ENCODE measurements at places on chromosomes 5 and 9.

DNA sequence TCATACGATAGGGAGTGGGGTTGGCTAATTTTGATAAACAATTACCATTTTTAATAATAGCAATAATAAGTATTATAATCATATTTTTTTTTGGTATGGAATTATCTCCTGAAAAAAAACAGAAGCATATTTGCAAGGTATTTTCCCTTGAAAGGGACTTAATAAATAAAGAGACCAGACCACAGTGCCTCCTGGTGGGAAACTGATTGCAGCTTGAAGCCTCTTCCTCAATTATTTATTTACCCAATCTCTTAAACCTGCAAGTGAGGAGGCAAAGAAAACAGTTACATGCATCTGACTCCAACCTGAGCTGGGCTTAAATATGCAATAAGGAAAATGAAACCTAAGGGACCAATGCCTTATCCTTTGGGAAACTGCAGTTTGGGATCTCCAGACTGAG lies 388.1 kb upstream of the ACO1 start:
- DNase-seq: no peak

GRCh38 chr9:83154087-83154736 lies 91.3 kb upstream of the RASEF start:
- DNase-seq: no peak

DNA sequence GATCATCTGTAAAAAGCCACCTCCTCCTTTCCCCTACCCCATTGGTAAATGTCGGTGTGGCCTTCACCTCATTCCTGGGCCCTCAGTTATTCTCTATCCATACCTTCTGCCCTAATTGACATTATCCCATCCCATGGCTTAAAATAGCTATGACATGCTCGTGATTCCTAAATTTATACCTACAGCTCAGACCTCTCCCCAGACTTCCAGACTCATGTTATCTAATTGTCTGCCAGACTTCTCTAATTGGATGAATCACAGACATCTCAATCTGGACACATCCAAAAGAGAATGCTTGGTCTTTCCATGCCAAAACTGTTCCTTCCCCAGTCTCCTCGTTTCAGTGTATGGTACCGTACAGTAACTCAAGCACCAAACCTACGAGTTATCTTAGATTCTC lies 113.0 kb upstream of the GPR151 start:
- no peak for DNase-seq

- DNase-seq: no peak
These were observed at the start of gene MCTP1 for GRCh38 chr5:95284572-95285408. TSS of gene MCTP1 (minus strand) at chr5:95285094.

DNA sequence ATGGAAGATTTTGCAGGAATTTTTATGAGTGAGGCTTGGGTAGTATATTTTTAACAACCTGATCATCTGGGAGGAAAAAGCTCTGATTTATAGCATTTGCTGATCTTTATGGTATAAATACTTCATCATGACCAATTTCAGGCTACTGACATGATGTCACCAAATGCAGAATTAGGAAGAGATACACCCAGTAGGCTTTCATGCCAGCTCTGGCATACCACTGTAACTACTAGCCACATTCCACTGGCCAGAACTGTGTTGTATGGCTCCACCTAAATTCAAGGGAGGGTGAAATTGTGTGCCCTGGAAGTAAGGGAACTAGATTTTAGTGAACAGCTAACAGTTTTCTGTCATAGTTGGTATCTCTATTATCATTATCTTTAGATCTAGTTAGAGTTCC lies 17.6 kb downstream of the AP3S1 start:
- no peak for DNase-seq

- DNase-seq: no peak
These were observed 307.1 kb downstream of the PRR16 start for GRCh38 chr5:120771202-120771601.

DNA sequence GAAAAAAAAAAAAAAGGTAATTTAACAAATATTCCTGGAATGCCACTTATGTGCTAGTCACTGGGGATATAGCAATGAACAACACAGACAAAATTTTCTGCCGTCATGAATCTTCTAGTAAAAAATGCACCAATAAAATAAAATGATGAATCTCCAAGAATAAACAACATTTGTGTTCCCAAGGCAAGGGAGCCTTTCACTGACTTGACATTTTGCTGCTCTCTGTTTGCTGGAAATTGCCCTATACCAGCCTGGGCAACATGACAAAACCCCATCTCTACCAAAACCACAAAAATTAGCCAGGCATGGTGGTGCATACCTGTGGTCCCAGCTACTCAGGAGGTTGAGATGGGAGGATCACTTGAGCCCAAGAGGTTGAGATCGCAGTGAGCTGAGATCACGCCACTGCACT lies 64.5 kb upstream of the ERBIN start:
- no peak for DNase-seq

DNA sequence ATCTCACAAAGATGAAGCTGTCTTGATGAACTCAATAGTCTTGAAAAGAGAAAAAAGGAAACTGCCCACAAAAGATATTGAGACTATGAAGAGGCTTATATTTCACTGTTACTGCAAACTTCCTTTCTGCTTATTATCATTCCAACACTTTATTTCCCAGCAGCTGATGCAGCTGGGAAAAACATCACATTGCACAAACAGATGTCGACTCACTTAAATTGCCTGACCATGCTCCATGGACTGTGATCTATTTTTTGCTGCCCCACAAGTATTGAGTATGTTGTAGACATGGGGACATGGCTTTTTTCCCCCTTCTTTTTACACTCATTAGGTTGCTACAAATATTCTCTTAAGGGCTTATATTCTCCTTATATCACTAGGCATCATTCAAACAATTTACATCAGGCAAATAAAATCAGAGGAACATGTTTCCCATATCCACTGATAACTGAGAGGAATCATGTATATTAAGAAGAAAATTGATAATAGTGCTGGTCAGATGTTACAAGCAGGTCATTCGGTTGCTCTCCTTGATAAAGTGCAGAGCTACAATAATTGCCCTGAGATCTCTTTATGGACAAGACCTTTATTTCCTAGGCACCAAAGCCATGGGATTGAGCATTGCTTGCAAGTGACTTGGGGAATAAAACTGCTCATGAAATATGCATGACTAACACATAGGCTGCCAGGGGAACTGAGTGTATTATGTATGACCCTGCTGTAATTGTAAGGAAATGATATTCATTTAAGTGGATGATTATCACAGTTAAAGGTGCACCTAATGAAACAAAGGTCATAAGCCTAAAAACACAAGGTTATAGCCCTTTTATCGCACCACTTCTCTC lies 509.9 kb downstream of the ZNF608 start:
- no peak for DNase-seq

DNA sequence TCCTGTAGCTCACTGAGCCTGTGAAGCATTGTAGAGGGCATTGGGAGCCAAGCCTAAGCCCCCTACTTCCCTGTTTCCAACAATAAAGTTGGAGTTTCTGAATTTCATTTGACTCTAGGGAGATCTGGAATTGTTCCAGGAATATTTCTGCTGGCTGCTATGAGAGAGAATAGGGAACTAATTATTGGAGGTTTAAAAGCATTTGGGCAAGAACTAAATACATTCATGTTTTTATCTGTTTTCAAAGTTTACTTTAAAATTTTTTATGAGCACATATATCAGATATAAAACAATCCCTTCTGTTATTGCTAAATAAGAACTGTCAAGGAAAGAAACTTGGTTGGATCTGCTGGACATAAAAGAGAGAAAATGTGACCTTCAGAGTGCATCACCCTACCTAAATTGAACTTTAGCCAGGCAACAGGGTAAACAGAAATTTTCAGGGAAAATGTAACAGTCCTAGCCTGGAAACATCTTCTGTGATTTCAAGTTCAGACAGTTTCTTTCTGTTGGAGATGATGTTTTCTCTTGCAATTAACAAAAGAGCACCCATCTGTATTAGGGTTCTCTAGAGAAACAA lies 19.3 kb upstream of the LECT2 start:
- DNase-seq: no peak

- no peak for DNase-seq
These were observed 20.8 kb upstream of the MELK start for GRCh38 chr9:36551910-36552309.

DNA sequence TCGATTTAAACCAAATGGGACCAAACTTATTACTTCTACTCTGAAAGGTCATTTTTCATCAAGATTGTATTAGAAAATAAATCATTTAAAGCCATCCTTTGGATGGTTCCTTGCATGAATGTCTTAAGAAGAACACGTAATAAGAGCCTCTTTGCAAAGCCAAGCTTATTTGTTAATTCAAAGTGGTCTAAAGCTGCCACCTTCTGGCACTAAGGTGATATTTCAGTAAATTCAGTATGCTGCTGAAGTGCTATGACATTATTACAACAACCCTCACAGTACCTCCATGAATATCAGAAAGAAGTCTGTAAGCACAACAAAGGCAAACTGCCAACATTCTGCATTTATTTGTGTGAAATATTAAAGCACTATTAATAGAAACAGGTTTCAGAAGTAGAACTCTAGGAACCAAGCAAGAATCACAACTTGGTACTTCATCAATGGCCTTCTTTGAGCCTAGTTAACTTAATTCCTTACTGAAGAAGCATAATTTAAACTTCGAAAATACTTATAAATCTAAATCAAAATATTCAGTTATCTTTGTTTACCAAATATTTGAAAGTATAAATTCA lies 53.1 kb upstream of the TYRP1 start:
- DNase-seq: peak; percentile 6

Data from KG1 (cell line).